NCI-H774 (cell line): ENCODE measurements at places on chromosomes 12 and 14.

- no peak for DNase-seq
Measured at GRCh38 chr14:70827752-70828151, 18.4 kb upstream of the MAP3K9 start.

DNA sequence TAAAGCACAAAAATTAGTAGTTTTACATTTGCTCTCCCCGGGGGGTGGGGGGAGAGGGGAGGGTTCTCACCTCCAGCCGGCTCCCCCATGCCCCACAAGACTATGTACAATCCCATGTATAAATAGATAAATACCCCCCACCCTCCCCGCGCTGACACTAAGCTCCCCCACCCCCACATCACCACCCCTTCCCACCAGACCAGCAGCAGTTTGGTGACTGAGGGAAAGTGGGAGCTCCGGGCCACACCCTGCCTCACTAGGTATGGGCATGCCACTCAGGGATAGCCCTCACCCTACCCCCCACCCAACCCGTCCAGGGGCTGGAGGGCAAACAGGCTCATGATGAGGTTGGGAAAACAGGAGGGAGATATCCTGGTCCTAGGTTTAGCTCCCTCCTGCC, 1.9 kb upstream of the PRKAG1 start:
- no peak for DNase-seq

DNA sequence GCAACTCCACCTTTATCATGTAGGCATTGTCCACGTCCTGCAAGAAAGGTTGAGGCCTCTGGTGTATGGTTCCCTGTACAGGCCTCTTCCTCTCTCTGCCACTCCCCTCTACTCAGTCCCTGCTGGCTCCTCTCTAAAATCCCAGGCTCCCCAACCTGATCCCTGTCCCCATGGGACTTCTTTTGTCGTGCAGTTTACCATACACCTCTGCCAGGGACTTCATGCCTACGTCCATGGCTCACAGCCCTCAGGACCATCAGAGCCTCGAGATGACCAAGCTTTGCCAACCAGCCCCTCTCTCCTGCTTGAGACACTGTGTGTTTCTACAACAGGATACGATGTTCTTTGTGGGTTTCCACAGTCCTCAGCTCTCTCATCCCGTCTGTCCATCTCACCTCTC, 2.9 kb downstream of the KRT2 start:
- no peak for DNase-seq

DNA sequence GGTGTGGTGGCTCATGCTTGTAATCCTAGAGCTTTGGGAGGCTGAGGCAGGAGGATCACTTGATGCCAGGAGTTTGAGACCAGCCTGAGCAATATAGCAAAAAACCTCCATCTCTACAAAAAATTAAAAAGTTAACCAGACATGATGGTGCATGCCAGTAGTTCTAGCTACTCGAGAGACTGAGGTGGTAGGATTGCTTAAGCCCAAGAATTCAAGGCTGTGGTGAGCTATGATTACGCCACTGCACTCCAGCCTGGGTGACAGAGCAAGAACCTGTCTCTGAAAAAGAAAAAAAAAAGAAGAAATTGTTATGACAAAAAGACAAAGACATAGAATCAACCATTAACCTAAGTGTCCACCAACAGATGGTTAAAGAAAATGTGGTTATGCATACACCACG, 2.1 kb upstream of the ATP23 start:
- DNase-seq, result no peak

DNA sequence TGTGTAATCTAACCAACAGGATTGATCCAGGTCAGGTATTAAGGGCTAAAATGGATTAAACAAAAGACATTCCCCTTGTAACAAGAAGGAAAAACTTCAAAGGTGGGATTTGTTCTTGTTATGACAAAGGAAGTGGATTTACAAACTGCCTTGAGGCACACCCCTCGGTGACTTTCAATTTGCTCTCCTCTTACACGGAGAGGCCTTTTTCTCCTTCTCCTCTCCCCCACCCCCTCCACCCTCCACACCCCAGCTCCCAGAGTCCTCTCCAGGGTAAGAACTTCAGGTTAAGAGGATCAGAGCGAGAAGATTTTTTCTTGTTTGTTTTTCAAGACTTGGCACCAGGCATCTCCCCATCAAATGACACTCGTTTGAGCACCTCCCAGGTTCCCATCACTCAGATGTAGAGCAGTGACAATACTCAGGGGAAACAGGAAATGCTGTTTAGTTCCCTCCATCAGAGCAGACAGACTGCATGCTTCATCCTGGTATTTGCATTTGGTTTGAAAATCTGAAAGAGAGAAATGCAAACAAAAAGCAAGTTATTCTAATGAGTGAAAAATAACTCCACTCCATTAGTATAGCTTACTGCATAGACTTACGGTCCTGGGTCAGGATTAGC, 77.6 kb upstream of the TMEM260 start:
- DNase-seq, result no peak

- DNase-seq, result no peak
Measured at GRCh38 chr14:88210426-88210825, 112.6 kb downstream of the KCNK10 start.

DNA sequence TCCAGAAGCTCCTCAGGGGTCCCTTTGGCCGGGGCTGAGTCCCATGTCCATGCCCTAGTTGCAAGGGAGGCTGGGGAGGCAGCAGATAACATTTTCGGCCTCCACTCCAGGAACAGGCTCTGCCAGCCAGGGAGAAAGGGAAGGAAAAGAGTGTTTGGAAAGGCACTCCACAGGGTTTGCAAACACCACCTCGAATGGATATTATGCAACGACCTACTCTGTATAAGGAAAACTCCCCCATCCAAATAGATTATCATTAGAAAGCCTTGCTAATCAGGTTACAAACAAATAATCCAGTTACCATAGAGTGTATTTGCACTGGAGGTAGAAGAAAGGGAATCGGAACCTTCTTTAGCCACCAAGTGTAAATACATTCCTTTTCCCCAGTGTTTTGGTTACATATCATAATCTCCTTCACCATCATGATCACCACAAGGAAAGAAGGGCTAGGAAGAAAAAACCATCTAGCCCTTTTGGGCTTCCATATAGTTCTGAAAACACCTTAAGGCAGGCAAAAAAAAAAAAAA, 40.4 kb downstream of the TMCC3 start:
- DNase-seq, result no peak

DNA sequence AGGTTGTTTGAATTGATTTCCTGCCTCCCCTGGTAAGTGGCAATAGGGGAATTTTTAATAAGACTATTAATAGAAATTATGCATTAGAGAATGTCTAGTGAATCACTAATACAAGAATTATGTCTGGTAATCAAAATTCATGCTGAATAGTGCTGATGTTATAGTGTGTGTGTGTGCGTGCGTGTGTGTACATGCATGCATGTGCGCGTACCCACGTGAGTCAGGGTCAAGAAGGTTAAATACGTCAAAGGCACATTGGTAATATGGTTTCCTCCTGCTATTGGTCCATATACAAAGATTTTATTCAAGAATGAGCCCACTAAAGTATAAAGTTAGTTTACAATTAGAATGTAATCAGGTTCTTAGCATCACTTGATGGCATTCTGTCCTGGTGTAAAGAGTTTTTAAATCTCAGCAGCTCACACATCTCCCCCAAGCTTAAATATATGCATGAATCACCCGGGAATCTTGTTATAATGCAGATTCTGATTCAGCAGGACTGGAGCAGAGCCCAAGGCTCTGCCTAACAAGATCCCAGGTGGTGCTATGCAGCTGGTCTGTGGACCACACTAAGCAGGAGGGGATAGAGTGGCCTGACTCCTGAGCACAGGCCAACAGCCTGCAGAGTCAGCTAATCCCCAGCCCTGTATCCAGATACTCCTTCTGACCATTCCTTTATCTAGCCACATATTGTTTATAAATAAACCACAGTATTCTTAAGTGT, 43.9 kb downstream of the TTC9 start:
- no peak for DNase-seq

- peak; percentile 6 for DNase-seq
Measured at GRCh38 chr12:129028844-129029243, 175.6 kb downstream of the GLT1D1 start.

DNA sequence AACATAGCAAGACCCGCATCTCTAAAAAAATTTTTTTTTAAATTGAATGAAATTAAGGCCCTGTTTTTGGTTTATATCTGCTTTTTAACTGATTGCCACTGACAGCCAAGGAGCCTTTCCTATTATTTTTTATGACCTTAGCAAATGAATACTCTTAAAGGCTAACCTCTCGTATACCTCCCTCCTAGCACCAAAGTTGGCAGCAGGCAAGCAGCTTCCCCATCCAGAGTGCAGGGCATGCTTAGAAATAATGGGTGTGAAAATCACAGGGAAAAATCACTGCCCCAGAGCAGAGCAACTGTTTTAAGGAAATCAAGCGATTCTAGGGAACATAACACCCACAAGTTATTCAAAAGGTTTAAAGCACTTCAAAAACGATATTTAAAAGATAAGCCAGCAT, 20.7 kb downstream of the HAL start:
- no peak for DNase-seq

- DNase-seq, result no peak
Measured at GRCh38 chr14:30596935-30597334, 25.2 kb upstream of the SCFD1 start.
